Skeletal muscle cell (primary cell): ENCODE measurements at places on chromosomes 2 and 18.
A peak's percentile ranks its signal among the peaks of the same experiment; 100 is the strongest.

- no peak for DNase-seq
These were observed 124.8 kb upstream of the RMDN2 start for GRCh38 chr2:37800176-37800858.

DNA sequence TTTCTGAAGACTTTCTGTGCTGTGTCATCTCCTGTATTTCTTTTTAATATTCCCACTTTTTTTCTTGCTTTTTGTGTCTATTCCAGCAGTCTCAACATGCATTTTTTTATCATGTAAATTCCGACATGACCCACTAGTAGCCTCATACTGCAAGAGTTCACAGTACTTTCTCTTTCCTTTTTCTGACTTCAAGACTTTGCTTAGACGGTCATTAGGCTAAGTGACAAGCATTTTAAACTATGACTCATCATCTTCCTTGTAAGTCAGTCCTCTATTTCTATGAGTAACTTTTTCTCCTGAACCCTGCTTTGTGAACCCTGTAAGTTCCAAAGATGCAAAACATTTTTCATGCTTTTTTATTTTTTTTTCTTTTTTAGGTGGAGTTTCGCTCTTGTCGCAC, 381.2 kb downstream of the TXNL1 start:
- peak; percentile 58 for DNase-seq

DNA sequence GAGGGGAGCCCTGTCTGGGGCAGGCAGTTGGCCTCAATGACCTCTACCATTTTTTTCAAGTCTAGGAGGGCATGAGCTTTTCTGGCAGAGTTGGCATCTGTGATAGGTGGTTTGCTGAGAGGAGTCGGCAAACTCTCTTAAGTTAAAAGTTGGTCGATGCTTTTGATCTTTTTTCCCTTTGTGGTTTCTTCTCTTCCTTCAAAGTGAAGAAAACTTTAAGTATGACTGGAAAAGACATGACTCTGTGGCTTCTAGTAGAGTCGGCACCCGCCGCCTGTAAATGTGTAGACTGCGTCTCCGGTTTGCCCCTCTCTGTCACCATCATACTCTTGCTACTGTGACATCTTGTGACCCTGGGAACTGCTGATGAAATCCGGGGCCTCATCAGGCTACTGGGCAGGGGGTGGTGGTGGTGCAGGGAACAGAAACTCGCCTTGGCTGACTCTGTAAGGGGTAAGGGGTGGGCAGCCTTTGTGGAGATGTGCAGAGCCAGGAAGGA, 21.1 kb downstream of the INPP5D start:
- no peak for DNase-seq

DNA sequence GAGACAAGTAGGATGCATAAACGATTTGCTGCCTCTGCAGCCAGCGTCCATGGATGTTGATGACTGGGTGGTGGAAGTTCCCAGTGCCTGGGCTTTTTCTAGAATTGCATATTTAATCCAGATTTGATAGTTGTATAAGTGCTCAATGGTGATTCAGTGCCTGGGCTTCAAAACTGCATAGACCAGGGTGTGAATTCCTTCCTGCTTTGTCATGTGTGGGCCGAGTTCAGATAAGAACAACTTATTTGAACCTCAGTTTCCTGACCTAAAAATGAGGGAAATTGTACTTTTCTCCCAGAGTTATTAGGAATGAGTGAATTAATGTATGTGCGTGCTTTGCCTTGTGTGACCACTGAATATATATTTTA, 154.6 kb downstream of the WDSUB1 start:
- peak; percentile 73 for DNase-seq

DNA sequence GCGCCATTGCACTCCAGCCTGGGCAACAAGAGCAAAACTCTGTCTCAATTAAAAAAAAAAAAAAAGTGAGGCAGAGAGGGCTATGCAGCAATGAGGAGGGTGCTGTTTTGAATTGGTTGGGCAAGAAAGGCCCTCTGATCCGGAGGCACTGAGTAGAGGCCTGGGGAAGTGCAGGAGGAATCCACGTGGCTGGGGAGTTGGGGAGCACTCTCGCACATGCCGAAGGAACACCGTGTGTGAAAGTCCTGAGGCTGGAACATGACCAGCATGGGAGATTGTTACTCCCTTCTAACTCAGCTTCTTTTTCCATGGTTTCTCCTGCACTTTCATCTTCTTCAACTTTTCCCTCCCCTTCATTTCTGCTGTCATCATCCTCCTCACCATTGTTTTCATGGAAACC, 347.9 kb upstream of the HS6ST1 start:
- no peak for DNase-seq
